ENCODE measurements at places on chromosomes 3 and 15. TPM values are rescaled to one million over a fixed set of nuclear protein-coding genes. Genes with fewer than 3 reads are reported as not detected.

DNA sequence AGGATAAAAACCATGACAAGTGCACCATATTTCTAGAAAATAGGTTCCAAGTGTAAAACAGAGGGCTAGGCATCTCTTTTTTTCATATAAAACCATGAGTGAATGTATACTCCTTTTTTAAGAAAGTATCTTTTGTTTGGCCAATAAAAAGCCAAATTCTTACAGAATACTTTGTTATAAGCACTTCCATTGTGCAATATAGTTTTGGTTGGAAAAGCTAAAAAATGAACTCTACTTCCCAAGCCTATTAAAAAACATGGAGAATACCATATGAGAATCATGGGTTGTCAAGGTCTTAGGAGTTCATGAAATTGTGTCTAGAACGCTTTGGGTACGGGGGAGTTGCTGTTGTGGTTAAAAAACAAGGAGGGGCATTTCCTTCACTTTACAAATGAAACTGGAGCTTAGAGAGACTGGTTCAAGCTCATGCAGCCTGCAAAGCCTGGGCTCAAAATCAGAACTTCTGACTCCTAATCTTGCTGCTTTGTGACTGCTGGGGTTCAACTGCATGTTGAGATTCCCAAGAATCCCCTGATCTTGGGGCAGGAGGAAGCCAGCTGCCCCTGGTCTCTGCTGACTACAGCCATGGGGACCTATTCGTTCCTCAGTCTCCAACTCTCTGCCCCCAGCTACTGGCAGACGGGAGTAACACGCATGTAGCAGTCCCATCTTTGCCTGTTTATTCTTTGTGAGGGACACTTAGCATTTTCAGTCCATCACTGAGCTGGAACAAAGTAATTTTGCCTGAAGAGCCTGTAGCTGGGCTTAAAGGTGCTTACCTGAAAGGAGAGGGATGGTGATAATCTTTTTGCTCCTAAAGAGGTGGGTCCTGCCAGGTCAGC, 229.1 kb downstream of the CHST2 start:
- no peaks in the 10 kb centered on the region for H3K36me3 ChIP-seq
- no peak overlapping the region for H3K27ac ChIP-seq
- no peaks in the 10 kb centered on the region for H3K4me1 ChIP-seq

DNA sequence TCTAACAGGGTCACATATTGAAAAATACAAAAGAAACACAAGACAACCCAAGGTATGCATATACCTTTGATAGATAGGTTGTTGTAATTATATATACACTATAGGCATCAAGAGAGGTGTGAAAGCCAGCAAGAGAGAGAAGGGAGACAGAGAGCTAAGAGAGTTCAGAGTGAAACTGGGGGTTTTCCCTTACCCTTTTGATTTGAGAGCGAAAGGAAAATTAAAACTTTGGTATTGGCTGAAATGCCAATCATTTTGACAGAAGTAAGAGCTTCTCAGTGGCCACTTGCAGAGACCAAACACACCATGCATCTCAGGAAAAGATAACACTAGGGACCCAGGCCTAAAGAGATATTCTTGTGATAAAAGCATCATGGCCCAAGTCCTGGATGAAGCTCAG, 183.6 kb downstream of the SHOX2 start:
- DNase-seq, result no peak
- no peak overlapping the region for H3K27ac ChIP-seq

DNA sequence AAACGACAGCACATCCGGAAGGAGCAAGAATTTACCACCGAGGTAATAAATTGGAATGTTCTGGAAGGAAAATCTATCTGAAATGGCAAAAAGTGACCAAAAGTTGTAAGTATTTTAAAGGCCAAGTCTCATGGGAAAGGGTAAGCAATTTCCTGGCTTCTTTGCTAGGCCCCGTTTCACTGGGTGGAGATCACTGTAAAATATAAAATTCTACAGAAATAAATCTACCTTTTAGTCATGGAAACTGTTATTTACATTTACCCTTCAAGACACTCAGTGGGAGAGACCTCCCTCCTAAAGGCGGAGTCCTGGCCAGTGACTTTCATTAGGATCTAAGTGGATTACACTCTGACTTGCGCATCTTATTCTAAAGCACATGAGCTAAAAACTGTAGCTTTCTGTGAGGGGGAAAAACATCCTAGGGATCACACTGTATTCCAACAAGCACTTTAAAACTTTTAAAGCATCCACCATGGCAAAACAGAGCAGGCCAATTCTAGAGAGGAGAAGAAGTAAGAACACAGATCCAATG, 28.8 kb downstream of the LYZL4 start:
- H3K36me3 ChIP-seq, result no peaks in the 10 kb centered on the region
- H3K4me3 ChIP-seq, result no peak overlapping the region
- H3K4me1 ChIP-seq, result no peaks in the 10 kb centered on the region

IGF2BP2 gene
- 17.4 TPM for total RNA-seq

PRTG gene
- 8.6 TPM for total RNA-seq

RARB gene
- 5.8 TPM for total RNA-seq

SLC38A3 gene
- total RNA-seq, result not detected

UPK1B gene
- total RNA-seq, result 5.4 TPM
